B cell (primary cell): ENCODE measurements at places on chromosomes 16 and 17. TPM values are rescaled to one million over a fixed set of nuclear protein-coding genes. Genes with fewer than 3 reads are reported as not detected.

CMTM2 gene
- not detected in 2 replicates for total RNA-seq

NACA2 gene
- not detected in 2 replicates for total RNA-seq

PLEKHG4 gene
- 6.0 and 6.7 TPM in 2 replicates for total RNA-seq

HASPIN gene
- total RNA-seq = 2.4 and 3.1 TPM in 2 replicates

PVALEF gene
- total RNA-seq = not detected in 2 replicates

PDE6G gene
- 0.69 and 0.92 TPM in 2 replicates for total RNA-seq

CDRT4 gene
- 10.5 and 11.6 TPM in 2 replicates for total RNA-seq

DHRS7C gene
- total RNA-seq = not detected in 2 replicates

DNA sequence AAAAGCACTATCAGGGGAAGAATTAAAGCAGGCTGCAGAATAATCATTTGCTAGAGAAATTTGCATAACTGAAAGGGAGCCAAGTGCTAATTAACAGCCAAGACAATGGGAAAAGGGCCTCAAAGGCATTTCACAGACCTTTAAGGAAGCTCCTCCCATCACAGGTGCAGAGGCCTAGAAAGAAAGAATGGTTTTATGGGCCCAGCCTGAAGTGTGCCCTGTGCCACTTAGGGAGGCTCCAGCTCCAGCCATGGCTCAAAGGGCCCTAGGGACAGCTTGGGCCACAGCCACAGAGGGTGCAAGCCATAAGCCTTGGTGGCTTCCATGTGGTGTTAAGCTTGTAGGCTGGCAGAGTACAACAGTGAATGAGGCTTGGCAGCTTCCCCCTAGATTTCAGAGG, 50.1 kb downstream of the RNF112 start:
- peak overlapping the region; percentile 13 for H3K27ac ChIP-seq
- H3K27me3 ChIP-seq = no peaks in the 10 kb centered on the region
- no peak for DNase-seq
- peaks cover 47% of the 10 kb centered on the region for H3K4me1 ChIP-seq
- no peak overlapping the region for H3K4me3 ChIP-seq

DNA sequence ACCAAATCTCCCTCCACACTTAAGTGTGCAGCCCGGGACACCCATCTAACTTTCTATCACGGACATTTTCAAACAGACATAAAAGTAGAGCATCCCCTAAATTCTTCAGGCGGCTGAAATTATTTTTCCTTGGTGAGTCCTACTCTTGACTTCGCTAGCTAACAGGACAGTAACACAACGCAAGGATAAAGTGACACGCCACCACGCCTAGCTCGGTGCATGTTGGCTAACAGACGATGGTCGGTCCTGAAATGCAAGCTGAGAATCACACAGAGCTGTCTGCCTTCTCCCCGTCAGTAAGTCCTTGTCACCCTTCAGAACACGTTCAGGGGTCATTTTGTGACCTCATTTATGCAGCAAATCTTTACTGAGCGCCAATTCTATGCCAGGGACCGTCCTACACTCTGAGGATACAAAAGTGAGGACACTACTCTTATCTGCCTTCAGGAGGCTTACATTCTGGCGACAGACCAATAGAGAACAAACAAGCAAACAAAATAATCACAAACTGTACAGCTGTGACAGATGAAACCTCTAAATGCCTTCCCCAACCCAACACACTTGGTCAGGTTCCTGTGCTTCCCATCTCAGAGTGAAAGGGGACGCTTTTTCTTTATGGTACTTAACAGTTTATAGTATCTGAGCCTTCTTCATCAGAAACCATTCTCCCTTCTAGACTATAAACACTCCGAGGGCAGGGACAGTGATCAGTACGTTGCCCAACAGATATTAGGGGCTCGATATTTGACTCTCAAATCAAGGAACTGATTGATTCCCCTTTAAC, 1.3 kb downstream of the NTAN1 start:
- H3K4me3 ChIP-seq = peak overlapping the region; percentile 48
- peak overlapping the region; percentile 71 for H3K27ac ChIP-seq
- no peaks in the 10 kb centered on the region for H3K27me3 ChIP-seq
- peaks cover 20% of the 10 kb centered on the region for H3K4me1 ChIP-seq
- peaks cover 3% of the 10 kb centered on the region for H3K36me3 ChIP-seq
- DNase-seq = no peak

- peaks cover 80% of the 10 kb centered on the region for H3K27me3 ChIP-seq
- DNase-seq = no peak
- no peaks in the 10 kb centered on the region for H3K36me3 ChIP-seq
- H3K27ac ChIP-seq = no peak overlapping the region
- peak overlapping the region; percentile 56 for H3K4me3 ChIP-seq
These were observed 702 bp downstream of the IRX5 start for GRCh38 chr16:54931120-54932014.

GRCh38 chr16:49344401-49344800, 29.2 kb upstream of the C16orf78 start:
- no peaks in the 10 kb centered on the region for H3K4me1 ChIP-seq
- H3K27ac ChIP-seq = no peak overlapping the region
- no peaks in the 10 kb centered on the region for H3K36me3 ChIP-seq
- H3K4me3 ChIP-seq = no peak overlapping the region
- peaks cover 4% of the 10 kb centered on the region for H3K27me3 ChIP-seq
- DNase-seq = no peak

DNA sequence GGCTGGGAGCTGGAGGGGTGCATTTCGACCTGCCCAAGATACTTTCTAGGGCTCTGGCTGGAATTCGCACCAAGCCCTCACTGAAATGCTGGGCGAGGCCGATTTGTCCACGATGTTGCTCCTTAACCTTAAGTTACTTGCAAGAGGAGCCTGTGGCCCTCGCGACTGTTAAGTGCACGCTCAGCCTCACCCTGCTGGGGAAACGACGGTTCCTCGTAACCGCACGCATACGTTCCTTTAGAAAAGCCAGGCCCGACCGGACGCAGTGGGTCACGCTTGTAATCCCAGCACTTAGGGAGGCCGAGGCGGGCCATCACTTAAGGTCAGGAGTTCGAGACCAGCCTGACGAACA, 607 bp upstream of the NCOR1 start:
- no peak for DNase-seq
- H3K4me3 ChIP-seq = peak overlapping the region; percentile 41

DNA sequence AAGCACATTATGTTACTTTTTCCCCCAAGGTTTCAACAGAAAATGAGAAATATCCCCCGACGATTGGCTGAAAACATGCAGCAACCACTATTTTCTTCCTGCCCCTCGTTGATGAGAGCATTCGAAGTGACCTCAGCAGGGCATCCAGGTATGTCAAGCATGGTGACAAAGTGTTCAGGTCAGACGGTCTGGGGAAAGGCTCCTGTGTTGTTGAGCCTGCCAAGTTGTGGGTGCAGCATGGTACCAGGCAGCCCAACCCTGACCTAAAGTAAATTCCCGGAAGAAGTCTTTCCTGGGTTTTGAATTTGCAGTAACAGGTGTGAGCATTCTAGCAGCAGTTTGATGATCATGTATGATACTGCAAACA, 51.7 kb upstream of the SEC14L1 start:
- H3K4me3 ChIP-seq = peak overlapping the region; percentile 88
- H3K36me3 ChIP-seq = peaks cover 7% of the 10 kb centered on the region
- no peaks in the 10 kb centered on the region for H3K27me3 ChIP-seq

GRCh38 chr17:33981711-33982601, 273.1 kb upstream of the CCL2 start:
- no peaks in the 10 kb centered on the region for H3K27me3 ChIP-seq
- DNase-seq = no peak
- H3K27ac ChIP-seq = no peak overlapping the region
- H3K36me3 ChIP-seq = no peaks in the 10 kb centered on the region
- no peaks in the 10 kb centered on the region for H3K4me1 ChIP-seq

DNA sequence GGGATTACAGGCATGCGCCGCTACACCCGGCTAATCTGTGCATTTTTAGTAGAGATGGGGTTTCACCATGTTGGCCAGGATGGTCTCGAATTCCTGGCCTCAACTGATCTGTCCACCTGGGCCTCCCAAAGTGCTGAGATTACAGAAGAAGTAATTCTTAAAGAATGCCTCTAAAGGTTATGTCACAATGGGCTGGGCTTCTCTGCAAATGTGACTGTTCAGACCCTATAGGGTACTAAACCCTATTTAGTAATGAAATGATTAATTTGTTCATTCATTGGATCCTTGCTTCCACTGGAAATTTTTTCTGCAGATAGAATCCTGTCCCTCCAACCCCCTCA, 108.8 kb upstream of the CORO6 start:
- H3K27ac ChIP-seq = no peak overlapping the region
- H3K4me1 ChIP-seq = peaks cover 30% of the 10 kb centered on the region
- H3K4me3 ChIP-seq = no peak overlapping the region
- DNase-seq = no peak
- no peaks in the 10 kb centered on the region for H3K27me3 ChIP-seq
- H3K36me3 ChIP-seq = peaks cover 19% of the 10 kb centered on the region

- DNase-seq = no peak
- H3K36me3 ChIP-seq = no peaks in the 10 kb centered on the region
- H3K4me1 ChIP-seq = peaks cover 17% of the 10 kb centered on the region
These were observed 91.1 kb downstream of the SMG6 start for GRCh38 chr17:2212400-2212981.

GRCh38 chr17:43547659-43548256, 1.6 kb upstream of the ETV4 start:
- peaks cover 72% of the 10 kb centered on the region for H3K27me3 ChIP-seq
- DNase-seq = no peak
- no peaks in the 10 kb centered on the region for H3K36me3 ChIP-seq
- H3K4me1 ChIP-seq = peaks cover 28% of the 10 kb centered on the region
- H3K4me3 ChIP-seq = no peak overlapping the region

DNA sequence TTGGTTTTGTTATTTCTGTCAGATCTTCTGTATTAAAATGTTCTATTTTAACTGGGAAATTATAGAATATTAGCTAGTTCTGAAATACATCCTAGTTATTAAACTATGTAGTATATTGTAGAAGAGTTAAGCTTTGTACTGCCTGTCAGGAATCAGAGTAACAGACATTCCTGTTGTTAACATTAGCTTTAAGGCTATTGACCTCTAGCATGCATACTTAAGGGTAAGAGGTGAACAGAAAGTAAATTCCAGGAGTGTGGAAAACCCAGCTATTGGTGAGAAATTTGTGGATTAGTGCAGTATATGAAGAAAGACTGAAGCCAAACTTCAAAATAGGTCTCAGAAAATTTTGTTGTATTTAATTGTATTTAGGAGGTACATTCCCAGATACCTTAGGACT, 111.3 kb downstream of the CHD9 start:
- H3K27me3 ChIP-seq = no peaks in the 10 kb centered on the region
- DNase-seq = no peak

DNA sequence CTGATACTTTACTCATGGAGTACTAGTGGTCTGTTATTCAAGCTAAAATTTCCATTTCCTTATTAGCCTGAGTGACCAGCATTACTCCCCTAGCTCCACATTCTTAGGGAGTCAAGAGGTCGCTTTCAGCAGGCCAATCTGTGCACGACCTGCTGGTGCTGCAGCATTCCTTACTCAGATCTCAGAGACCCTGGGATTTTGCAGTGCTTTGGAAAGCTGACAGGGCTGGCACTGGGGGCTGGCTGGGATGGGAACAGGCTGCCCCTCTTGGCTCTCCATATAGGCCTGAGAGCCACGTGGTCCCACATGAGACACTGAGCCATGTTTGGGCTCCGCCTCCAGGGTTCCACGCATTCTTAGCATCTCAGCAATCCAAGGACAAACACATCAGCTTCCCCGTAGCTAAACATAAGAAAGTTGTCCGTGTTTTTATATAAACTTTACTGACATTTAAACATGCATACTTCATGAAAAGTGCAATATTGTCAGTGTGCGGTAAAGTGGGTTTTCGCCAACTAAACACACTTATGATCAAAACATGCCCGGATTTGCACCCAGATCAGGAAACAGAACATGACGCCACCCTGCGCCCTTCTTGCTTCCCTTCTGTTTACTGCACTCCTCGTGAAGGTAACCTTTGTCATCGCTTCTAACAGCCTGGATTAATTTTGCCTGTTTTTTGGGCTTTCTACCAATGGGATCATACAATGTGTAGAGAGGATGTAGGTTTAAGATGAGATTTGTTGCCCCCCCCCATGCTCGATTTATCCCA, 254.5 kb upstream of the CACNG5 start:
- no peak for DNase-seq
- no peaks in the 10 kb centered on the region for H3K27me3 ChIP-seq
- no peak overlapping the region for H3K4me3 ChIP-seq
- H3K4me1 ChIP-seq = no peaks in the 10 kb centered on the region

- H3K36me3 ChIP-seq = no peaks in the 10 kb centered on the region
- H3K4me3 ChIP-seq = no peak overlapping the region
- H3K4me1 ChIP-seq = no peaks in the 10 kb centered on the region
- DNase-seq = no peak
- no peak overlapping the region for H3K27ac ChIP-seq
These were observed 89.9 kb downstream of the NDE1 start for GRCh38 chr16:15739950-15740349.

DNA sequence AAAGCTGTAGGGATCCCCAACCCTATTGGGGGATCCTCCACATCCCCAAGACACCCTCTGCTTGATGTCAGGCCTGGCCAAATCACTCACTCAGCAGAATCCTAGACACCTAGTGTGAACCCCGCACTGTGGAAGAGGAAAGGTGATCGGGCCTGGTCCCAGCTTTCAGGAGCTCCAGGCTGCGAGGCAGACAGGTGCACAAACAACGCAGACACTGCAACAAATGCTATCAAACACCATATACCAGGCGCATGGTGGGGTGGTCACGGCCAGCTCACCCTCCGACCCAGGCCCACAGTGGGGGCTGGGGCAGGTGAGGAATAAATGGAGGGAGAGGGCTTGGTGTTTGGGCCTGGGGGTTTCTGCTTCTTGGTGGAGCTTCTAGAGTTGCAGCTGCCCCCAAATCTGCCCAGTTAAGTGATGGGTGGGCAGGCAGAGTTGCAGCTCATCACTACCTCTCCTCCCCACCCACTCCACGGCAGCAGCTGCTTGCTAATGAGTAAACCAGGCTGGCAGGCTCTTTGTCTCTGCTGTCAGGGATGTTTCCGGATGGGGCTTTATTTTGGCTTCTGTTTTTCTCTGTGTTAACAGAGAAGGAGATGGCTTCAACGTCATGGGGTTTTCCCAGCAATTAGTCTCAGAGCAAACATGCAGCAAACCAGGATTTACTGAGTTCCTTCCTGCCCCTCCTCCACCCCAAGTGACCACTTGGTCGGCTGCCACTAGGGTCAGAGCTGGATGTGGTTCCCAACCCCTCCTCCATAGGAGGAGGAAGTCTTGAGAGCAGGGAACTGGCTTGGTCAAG, 46.6 kb downstream of the PECAM1 start:
- peaks cover 5% of the 10 kb centered on the region for H3K36me3 ChIP-seq
- H3K27me3 ChIP-seq = no peaks in the 10 kb centered on the region
- no peak overlapping the region for H3K4me3 ChIP-seq
- DNase-seq = no peak
- H3K27ac ChIP-seq = no peak overlapping the region
- H3K4me1 ChIP-seq = no peaks in the 10 kb centered on the region

GRCh38 chr17:76232342-76232741, 8.0 kb downstream of the RNF157 start:
- no peak for DNase-seq
- no peaks in the 10 kb centered on the region for H3K27me3 ChIP-seq
- H3K4me1 ChIP-seq = no peaks in the 10 kb centered on the region
- no peak overlapping the region for H3K4me3 ChIP-seq

- peaks cover 4% of the 10 kb centered on the region for H3K36me3 ChIP-seq
- no peak for DNase-seq
- no peaks in the 10 kb centered on the region for H3K27me3 ChIP-seq
- H3K27ac ChIP-seq = no peak overlapping the region
- H3K4me3 ChIP-seq = no peak overlapping the region
These were observed 77.1 kb downstream of the STX8 start for GRCh38 chr17:9498490-9498889.
